ENCODE measurements at places on chromosomes 1 and 21. TPM values are rescaled to one million over a fixed set of nuclear protein-coding genes. Genes with fewer than 3 reads are reported as not detected.

Gene OR2L2
- total RNA-seq: under 0.01 TPM

Gene DMBX1
- not detected for total RNA-seq

Gene RGS2
- 28.6 TPM for total RNA-seq

Gene PLPP3
- total RNA-seq: 4.8 TPM

Gene OPTC
- not detected for total RNA-seq

Gene AIRE
- not detected for total RNA-seq

Gene TRPM2
- under 0.01 TPM for total RNA-seq

Gene TRIM46
- 3.4 TPM for total RNA-seq
